ENCODE measurements at places on chromosomes 11 and 22.

DNA sequence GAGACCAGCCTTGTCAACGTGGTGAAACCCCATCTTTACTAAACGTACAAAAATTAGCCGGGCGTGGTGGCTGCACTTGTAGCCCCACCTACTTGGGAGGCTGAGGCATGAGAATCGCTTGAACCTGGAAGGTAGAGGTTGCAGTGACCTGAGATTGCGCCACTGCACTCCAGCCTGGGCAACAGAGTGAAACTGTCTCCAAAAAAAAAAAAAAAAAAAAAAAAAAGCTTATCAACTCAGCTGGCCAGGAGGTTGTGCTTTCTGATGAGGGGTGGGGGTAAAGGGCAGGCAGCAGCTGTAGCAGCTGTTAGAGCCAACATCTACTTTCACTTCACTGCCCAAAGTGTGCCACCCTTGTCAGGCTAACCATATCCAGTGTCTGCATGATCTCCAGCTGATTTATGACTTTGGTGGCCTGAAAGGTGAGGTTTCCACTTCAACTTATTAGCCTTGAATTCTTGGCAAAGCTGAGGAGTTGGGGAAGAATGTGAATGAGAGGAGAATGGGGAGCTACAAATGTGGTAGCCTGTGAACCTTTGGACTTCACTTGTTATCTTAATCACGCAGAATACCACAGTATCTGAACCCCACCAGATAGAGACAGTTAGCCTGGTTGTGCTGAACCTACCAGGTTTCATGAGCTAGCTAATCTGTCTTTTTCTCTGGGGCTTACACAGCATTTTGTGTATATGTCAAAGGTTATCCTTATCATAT is 19.6 kb downstream of the RNF121 start:
- H3K27me3 ChIP-seq: no peaks in the 10 kb centered on the region
- H3K4me3 ChIP-seq: no peak overlapping the region

DNA sequence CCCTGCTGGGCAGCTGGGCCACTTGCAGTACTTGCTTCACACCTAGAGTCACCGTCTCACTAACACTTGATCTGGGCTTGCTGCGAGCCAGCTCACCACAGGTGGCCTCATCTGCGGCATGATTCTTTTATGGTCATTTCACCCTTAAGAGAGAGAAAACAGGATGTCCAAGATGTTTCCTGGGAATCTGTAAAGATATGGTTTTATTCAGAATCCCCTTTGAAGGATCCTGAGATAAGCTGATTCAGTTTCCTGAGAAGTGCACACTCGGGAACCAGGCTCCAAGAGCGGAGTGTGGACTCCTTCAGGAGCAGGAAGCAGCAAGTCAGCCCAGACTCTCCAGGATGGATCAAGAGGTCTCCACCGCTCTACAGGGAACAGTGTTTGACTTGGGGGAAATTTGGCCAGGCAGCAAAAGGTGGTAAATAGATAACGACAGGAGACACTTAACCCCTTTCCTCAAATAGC is 21.8 kb upstream of the TP53AIP1 start:
- no peaks in the 10 kb centered on the region for H3K27me3 ChIP-seq
- H3K4me3 ChIP-seq: no peak overlapping the region
- no peaks in the 10 kb centered on the region for H3K4me1 ChIP-seq
- no peaks in the 10 kb centered on the region for H3K36me3 ChIP-seq

GRCh38 chr22:18997925-18998315 is 61.8 kb upstream of the PRODH start:
- no peaks in the 10 kb centered on the region for H3K27me3 ChIP-seq
- H3K4me1 ChIP-seq: no peaks in the 10 kb centered on the region
- no peak overlapping the region for H3K4me3 ChIP-seq

- no peaks in the 10 kb centered on the region for H3K27me3 ChIP-seq
- peaks cover 4% of the 10 kb centered on the region for H3K36me3 ChIP-seq
- H3K4me1 ChIP-seq: peaks cover 55% of the 10 kb centered on the region
- no peak for DNase-seq
- H3K4me3 ChIP-seq: no peak overlapping the region
- H3K27ac ChIP-seq: no peak overlapping the region
Measured at GRCh38 chr22:42962295-42963230, 52.4 kb downstream of the PACSIN2 start.

- H3K4me3 ChIP-seq: peak overlapping the region; percentile 89
- H3K27me3 ChIP-seq: no peaks in the 10 kb centered on the region
- H3K36me3 ChIP-seq: peaks cover 4% of the 10 kb centered on the region
- peaks cover 19% of the 10 kb centered on the region for H3K4me1 ChIP-seq
- peak; percentile 90 for DNase-seq
Measured at GRCh38 chr11:819129-819931, 616 bp downstream of the PNPLA2 start.

- H3K36me3 ChIP-seq: no peaks in the 10 kb centered on the region
- no peak overlapping the region for H3K4me3 ChIP-seq
- H3K4me1 ChIP-seq: no peaks in the 10 kb centered on the region
- no peak for DNase-seq
- H3K27me3 ChIP-seq: no peaks in the 10 kb centered on the region
Measured at GRCh38 chr22:45984316-45984916, 7.5 kb upstream of the WNT7B start.

- H3K27me3 ChIP-seq: 0 out of 2 replicates have a peak, but pooled peaks cover 10% of the 10 kb centered on the region
- H3K4me3 ChIP-seq: no peak overlapping the region
- no peaks in the 10 kb centered on the region for H3K36me3 ChIP-seq
- no peaks in the 10 kb centered on the region for H3K4me1 ChIP-seq
- DNase-seq: no peak
Measured at GRCh38 chr11:7673724-7674434, 579 bp upstream of the CYB5R2 start.

DNA sequence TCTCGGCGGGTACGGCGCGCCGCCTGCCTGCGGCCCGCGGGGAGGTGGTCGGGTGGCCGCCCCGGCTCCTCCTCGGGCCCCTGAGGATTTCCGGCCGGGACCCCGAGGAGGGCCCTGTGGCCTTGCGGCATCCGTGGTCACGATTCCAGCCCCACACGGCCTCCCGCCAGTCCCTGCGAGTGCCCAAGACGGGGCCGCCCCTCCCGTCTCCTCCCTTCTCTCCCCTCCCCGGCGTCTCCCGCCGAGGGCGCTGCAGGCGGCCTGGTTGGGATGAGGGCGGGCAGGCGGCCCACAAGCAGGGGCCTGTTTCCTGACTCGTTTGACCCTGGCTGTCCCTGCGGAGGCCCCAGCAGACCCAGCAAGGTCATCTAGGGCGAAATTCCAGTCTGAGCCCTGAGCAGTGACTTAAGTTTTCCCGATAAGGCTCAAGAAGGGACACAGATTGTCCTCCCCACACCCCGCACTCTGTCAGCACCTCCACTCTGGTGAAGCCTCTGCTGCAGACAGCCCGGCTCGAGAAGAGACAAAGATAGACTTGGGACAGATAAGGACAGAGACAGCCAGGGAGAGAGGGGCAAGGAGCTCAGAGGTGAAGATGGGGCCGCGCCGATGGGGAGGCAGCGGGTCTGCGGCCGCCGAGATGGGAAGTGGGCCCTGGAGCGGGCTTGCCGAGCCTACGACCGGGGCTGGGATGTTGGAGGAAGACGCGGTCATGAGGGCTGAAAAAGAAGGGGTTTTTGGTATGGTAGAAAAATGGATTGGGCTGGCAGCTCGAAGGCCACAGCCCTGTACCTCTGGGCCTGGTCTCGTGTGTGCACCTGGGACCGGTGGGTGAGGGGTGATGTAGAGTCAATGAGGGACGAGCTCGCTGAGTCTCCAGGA is 95.0 kb downstream of the SWAP70 start:
- no peaks in the 10 kb centered on the region for H3K27me3 ChIP-seq
- DNase-seq: no peak
- peak overlapping the region; percentile 55 for H3K27ac ChIP-seq
- peaks cover 52% of the 10 kb centered on the region for H3K4me1 ChIP-seq
- no peaks in the 10 kb centered on the region for H3K36me3 ChIP-seq

GRCh38 chr11:31442086-31442485 is 67.3 kb downstream of the IMMP1L start:
- DNase-seq: peak; percentile 4
- H3K27me3 ChIP-seq: no peaks in the 10 kb centered on the region

DNA sequence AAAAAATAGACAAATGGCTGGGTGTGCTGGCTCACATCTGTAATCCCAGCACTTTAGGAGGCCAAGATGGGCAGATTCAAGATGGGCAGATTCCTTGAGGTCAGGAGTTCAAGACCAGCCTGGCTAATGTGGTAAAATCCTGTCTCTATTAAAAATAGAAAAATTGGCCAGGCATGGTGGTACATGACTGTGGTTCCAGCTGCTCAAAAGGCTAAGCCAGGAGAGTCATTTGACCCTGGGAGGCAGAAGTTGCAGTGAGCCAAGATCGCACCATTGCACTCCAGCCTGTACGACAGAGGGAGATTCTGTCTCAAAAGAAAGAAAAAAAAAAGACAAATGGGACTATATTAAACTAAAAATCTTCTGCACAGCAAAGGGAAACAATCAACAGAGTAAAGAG is 55.4 kb downstream of the USP35 start:
- H3K27ac ChIP-seq: peak overlapping the region; percentile 97
- 0 out of 2 replicates have a peak, but pooled peaks cover under 1% of the 10 kb centered on the region for H3K36me3 ChIP-seq
- DNase-seq: peak; percentile 85
- H3K4me3 ChIP-seq: peak overlapping the region; percentile 44
- peaks cover 11% of the 10 kb centered on the region for H3K4me1 ChIP-seq

- no peaks in the 10 kb centered on the region for H3K27me3 ChIP-seq
- no peak overlapping the region for H3K4me3 ChIP-seq
- no peaks in the 10 kb centered on the region for H3K36me3 ChIP-seq
Measured at GRCh38 chr22:44220727-44221680, 40.3 kb downstream of the PARVG start.

DNA sequence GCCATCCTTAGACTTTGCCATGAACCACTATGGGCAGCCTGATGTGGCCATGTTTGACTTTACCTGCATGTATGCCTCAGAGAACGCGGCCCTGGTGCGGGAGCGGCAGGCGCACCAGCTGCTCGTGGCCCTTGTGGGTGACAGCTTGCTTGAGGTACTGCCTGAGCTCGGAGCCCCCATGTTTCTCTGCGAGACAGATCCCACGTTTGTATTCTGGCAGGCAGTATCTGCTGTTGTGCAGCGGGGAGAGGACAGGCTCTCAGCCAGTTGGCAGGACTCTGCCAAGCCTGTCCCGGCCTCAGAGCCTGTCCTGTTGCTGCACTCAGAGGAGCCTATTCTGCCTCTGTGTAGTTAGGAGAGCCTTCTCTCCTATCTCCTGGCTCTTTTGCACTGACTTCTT is 109.9 kb downstream of the MICAL2 start:
- H3K4me1 ChIP-seq: peaks cover 51% of the 10 kb centered on the region
- H3K4me3 ChIP-seq: no peak overlapping the region
- DNase-seq: no peak
- no peaks in the 10 kb centered on the region for H3K27me3 ChIP-seq
- H3K27ac ChIP-seq: no peak overlapping the region

GRCh38 chr11:6388748-6389147 is 1.5 kb upstream of the SMPD1 start:
- no peaks in the 10 kb centered on the region for H3K4me1 ChIP-seq
- no peak overlapping the region for H3K27ac ChIP-seq
- no peaks in the 10 kb centered on the region for H3K36me3 ChIP-seq
- DNase-seq: no peak

GRCh38 chr22:49996518-49997250 is 15.9 kb downstream of the IL17REL start:
- H3K4me1 ChIP-seq: no peaks in the 10 kb centered on the region
- no peak overlapping the region for H3K27ac ChIP-seq
- DNase-seq: no peak

- no peak overlapping the region for H3K4me3 ChIP-seq
- no peaks in the 10 kb centered on the region for H3K27me3 ChIP-seq
- H3K36me3 ChIP-seq: no peaks in the 10 kb centered on the region
- peaks cover 3% of the 10 kb centered on the region for H3K4me1 ChIP-seq
- no peak overlapping the region for H3K27ac ChIP-seq
Measured at GRCh38 chr11:118219732-118220131, 5.1 kb downstream of the JAML start.

DNA sequence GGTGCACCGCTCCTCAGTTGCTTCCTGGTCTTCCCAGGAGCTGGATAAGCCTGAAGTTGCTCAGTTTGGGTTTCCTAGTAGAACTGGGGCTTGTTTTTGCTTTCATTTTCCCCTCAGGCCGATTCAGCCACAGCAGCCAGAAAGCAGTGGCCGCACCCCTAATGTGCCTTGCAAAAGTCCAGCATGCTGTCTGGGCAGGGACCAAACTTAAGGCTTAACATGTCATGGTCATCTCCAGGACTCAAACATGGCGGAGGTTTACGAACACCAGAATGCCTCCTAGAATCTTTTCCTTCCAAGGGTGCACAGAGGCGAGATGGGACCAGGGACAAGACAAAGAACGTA is 2.5 kb downstream of the GNG3 start:
- peaks cover 11% of the 10 kb centered on the region for H3K4me1 ChIP-seq
- peak overlapping the region; percentile 55 for H3K4me3 ChIP-seq
- H3K36me3 ChIP-seq: peaks cover 47% of the 10 kb centered on the region
- peak; percentile 25 for DNase-seq
- no peaks in the 10 kb centered on the region for H3K27me3 ChIP-seq
- H3K27ac ChIP-seq: peak overlapping the region; percentile 79

GRCh38 chr11:36657610-36658267 is 59.7 kb upstream of the RAG2 start:
- no peaks in the 10 kb centered on the region for H3K4me1 ChIP-seq
- no peak overlapping the region for H3K4me3 ChIP-seq
- H3K27ac ChIP-seq: no peak overlapping the region
- H3K36me3 ChIP-seq: no peaks in the 10 kb centered on the region
- H3K27me3 ChIP-seq: no peaks in the 10 kb centered on the region
- DNase-seq: no peak

GRCh38 chr22:46801331-46801811 is 38.9 kb downstream of the TBC1D22A start:
- no peak for DNase-seq
- H3K27ac ChIP-seq: no peak overlapping the region
- H3K27me3 ChIP-seq: no peaks in the 10 kb centered on the region
- peaks cover 6% of the 10 kb centered on the region for H3K36me3 ChIP-seq
- no peak overlapping the region for H3K4me3 ChIP-seq

DNA sequence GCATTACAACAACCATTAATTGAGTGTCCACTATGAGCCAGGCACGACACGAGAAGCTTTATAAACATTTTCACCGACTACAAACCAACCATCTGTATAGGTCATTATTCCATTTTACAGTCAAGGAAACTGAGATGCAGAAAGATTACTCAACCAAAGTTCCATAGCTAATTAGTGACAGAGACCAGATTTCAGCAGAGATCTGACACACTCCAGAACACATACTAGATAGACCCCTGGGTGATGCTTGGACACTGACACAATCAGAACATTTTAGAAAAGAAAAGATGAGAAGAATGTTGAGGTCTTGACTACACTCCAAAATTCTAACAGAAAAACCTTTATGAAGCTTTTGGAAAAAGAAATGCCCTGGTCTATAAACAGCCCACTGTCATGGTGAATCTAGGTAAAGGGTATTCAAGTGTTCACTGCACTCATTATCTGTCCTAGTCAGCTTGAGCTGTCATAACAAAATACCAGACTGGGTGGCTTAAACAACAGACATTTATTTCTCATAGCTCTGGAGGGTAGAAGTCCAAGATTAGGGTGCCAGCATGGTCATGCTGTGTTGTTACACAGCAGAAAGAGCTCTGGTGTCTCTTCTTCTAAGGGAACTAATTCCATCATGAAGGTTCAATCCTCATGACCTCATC is 89.0 kb downstream of the RELT start:
- H3K4me1 ChIP-seq: peaks cover 17% of the 10 kb centered on the region
- no peak overlapping the region for H3K4me3 ChIP-seq
- no peak for DNase-seq
- H3K27me3 ChIP-seq: no peaks in the 10 kb centered on the region
- H3K36me3 ChIP-seq: no peaks in the 10 kb centered on the region
- H3K27ac ChIP-seq: no peak overlapping the region

- no peaks in the 10 kb centered on the region for H3K4me1 ChIP-seq
- no peaks in the 10 kb centered on the region for H3K27me3 ChIP-seq
- no peak overlapping the region for H3K27ac ChIP-seq
Measured at GRCh38 chr11:90798769-90799168, 575.9 kb upstream of the CHORDC1 start.

- H3K27ac ChIP-seq: no peak overlapping the region
- peaks cover 57% of the 10 kb centered on the region for H3K4me1 ChIP-seq
- no peak overlapping the region for H3K4me3 ChIP-seq
Measured at GRCh38 chr11:44559207-44559939, 6.1 kb upstream of the CD82 start.

All from SJCRH30 (cell line).